Umbilical cord (tissue), 2 donors: ENCODE measurements at places on chromosomes 7 and 10.

DNA sequence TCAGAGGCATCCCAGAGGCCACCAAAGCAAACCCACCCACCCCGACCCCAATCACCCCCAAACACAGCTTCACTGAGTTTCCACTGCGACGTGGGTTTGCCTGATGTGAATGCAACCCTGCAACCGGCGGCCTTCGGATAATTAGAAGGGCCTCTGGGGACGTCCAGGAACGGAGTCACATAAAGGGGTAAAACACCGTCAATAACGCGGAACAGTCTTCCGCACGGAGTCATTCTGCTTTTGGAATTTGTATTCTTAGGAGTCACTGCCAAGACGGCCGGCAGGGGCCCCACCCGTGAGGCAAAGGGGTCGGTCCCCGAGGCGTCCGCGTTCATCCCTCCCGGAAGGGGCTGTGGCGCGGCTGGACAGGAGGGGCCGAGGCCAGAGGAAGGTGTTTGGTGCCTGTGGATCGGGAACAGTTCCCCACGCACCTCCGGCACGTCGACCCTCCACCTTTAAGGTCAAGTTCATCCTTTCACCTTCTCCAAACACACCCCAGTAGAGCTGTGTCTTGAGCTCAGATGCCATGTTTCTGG is 36.7 kb upstream of the PDGFA start:
- DNase-seq, result no peak

GRCh38 chr10:78255796-78256638 is 222.4 kb downstream of the RPS24 start:
- peak; percentile 78 for DNase-seq

- no peak for DNase-seq
Measured at GRCh38 chr10:62039954-62040353, 138.5 kb downstream of the ARID5B start.

- peak; percentile 82 for DNase-seq
Measured at GRCh38 chr7:26853788-26854393, 10.5 kb downstream of the SKAP2 start.

DNA sequence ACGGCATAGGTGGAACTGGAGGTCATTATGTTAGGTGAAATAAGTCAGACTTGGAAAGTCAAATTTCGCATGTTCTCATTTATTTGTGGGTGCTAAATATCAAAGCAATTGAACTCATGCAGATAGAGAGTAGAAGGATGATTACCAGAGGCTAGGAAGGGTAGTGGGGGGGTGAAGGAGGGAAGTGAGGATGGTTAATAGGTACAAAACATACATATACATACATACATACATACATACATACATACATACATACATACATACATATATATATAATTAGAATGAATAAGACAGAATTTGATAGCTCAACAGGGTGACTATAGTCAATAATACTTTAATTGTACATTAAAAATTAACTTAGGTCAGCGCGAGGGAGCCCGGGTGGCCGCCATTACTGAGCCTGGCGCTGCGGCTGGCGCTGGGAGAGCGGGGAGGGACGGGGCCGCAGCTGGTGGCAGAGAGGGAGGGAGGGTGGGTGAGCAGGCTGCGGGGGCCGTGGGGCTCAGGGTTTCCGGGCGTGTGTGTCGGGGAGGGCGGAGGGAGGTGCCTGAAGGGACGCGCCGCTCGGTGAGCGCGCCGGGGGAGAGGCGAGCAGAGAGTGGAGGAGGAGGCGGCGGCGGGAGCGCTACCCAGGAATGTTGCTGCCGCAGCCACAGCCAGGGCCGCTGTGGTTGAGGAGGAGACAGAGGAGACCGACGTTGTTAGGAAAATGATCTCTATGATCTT is 85.8 kb upstream of the EGFR start:
- peak; percentile 84 for DNase-seq
